T-helper 17 cell (primary cell): ENCODE measurements at places on chromosomes 1 and 21.

DNA sequence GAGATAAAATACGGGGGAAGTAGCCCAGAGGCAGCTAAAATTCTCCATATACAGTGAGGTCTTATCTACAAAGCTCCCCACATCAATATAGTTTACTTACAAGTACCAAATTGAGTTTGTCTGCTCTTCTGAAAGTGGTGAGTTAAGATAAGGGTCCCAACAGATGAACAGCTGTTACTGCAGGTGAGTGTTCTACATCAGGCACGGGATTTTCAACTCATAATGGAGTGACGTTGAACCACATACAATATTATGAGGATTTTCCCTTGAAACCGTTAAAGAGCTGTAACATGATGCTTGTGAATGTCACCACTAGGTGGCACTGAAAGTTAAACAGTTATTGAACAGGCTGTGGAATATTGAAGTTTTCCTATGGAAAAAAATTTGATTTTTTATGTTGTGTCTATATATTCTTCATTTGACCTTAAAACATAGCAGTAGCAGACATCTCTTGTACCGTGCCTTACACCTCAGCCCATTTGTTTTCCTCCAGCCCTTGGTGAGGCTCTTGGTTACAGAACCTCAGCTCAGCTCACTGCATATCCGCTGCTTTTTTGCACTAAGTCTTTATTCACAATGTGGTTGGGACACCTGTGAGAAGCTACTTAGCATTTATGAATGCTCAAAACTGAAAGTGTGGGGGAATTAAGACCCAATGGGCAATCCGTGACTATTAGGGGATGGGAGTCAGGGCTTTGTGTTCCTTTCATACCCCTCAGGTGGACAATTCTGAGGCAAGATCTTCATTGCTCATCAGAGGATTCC is 23.2 kb downstream of the CD1D start:
- no peak for DNase-seq
- peaks cover 60% of the 10 kb centered on the region for H3K27me3 ChIP-seq
- H3K27ac ChIP-seq = no peak overlapping the region
- H3K4me1 ChIP-seq = peaks cover 15% of the 10 kb centered on the region

GRCh38 chr1:67680486-67680885 is 4.5 kb upstream of the GADD45A start:
- no peak overlapping the region for H3K27ac ChIP-seq
- no peak overlapping the region for H3K4me3 ChIP-seq
- no peaks in the 10 kb centered on the region for H3K27me3 ChIP-seq
- H3K4me1 ChIP-seq = peaks cover 13% of the 10 kb centered on the region
- DNase-seq = no peak

- H3K4me1 ChIP-seq = peaks cover 3% of the 10 kb centered on the region
- H3K27ac ChIP-seq = no peak overlapping the region
- H3K4me3 ChIP-seq = no peak overlapping the region
- peaks cover 3% of the 10 kb centered on the region for H3K27me3 ChIP-seq
- DNase-seq = no peak
These were observed 244.7 kb upstream of the FGGY start for GRCh38 chr1:59052166-59052590.

- peaks cover 2% of the 10 kb centered on the region for H3K36me3 ChIP-seq
- H3K27me3 ChIP-seq = peaks cover 54% of the 10 kb centered on the region
- no peak for DNase-seq
- peaks cover 4% of the 10 kb centered on the region for H3K4me1 ChIP-seq
- no peak overlapping the region for H3K4me3 ChIP-seq
These were observed 434.8 kb downstream of the CAMTA1 start for GRCh38 chr1:7220007-7220406.

DNA sequence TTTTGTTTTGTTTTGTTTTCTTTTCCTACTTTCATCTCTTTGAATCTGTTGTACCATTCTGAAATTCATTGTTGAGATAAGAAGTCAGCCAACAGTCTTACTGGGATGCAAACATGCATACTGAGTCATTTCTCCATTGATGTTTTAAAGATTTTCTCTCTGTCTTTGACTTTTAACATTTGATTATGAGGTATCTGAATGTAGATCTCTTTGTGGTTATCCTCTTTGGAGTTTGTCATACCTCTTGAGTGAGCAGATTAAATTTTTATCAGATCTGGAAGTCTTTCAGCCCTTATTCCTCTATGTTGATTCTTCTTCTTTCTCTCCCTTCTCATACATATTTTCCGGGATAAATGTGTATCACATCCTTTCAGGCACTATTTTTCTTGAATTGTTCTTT is 406.9 kb upstream of the NCAM2 start:
- H3K27me3 ChIP-seq = no peaks in the 10 kb centered on the region
- no peak overlapping the region for H3K27ac ChIP-seq
- H3K36me3 ChIP-seq = no peaks in the 10 kb centered on the region
- H3K4me1 ChIP-seq = peaks cover 2% of the 10 kb centered on the region
- no peak overlapping the region for H3K4me3 ChIP-seq

GRCh38 chr1:198499588-198499987 is 40.9 kb downstream of the ATP6V1G3 start:
- no peak for DNase-seq
- no peak overlapping the region for H3K27ac ChIP-seq
- no peak overlapping the region for H3K4me3 ChIP-seq
- no peaks in the 10 kb centered on the region for H3K27me3 ChIP-seq
- peaks cover 3% of the 10 kb centered on the region for H3K36me3 ChIP-seq

DNA sequence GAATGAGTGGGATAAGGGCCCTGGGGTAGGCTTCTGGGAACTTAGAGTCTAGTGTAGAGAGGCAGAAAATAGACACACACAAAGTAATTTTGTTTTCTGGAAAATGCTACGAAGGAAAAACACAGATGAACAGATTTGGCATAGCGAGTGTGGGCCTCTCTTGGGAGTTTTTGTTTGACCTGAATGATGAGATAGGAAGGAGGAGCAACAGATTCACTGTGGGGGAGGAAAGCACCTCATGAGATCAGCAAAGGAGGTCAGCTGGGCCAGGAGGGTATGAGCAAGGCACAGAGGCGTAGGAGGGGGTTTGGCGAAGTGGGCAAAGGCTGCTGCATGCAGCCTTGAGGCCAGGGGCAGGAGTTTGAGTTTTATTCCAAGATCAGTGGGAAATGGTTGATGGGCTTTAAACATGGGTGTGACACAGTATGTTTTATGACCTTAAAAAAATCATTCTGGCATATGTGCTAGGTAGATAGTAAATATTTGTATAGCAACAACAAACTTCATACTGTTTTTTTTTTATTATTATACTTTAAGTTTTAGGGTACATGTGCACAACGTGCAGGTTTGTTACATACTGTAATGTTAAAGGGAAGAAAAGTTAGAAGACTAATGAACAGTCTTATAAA is 57.9 kb downstream of the FGGY start:
- no peak for DNase-seq
- H3K4me1 ChIP-seq = no peaks in the 10 kb centered on the region
- H3K27me3 ChIP-seq = no peaks in the 10 kb centered on the region
- no peaks in the 10 kb centered on the region for H3K36me3 ChIP-seq
- H3K27ac ChIP-seq = no peak overlapping the region

GRCh38 chr1:202752774-202753173 is 42.5 kb upstream of the SYT2 start:
- no peaks in the 10 kb centered on the region for H3K4me1 ChIP-seq
- no peak overlapping the region for H3K27ac ChIP-seq
- no peak overlapping the region for H3K4me3 ChIP-seq
- no peak for DNase-seq

DNA sequence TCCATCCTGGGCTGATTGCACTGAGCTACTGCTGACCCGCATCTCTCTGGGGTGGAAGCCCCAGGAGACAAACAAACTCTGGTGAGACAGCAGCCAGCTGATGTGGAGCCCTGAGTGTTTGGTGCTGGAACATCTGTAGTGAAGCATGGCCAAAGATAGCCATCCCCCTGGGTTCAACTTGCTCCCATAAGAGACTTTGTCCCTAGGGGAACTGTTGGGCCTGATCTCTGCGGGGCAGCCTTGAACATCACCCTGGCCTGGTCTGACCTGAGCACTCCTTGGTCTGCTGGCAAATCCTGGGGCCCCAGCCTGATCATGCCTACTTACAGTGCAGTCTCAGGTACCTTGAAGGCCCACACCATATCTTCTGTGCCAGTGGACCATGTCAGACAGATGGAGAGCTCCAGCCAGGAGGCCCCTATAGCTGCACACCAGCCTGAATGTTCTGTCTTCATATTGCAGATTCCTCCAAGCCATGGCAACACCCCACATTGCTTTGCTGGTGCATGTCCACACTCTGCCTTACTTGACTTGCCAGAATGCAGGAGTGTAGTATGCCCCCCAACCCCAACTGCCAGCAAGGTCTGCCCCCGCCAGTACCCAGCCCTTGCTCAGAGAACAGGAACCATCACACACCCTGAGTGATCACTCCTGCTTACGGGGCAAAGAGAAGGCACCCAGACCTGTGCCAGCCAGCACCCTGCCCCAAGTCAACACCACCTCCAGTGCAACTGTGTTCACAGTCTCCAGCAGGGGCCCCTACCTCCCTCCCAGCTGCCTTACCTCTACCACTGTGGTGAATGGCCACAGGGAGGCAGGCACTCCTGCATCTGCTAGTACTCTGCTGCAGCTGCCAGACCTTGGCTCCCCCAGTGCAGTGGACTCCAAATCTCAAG is 690.5 kb upstream of the NR5A2 start:
- no peak overlapping the region for H3K27ac ChIP-seq
- DNase-seq = no peak
- no peaks in the 10 kb centered on the region for H3K36me3 ChIP-seq
- H3K4me1 ChIP-seq = no peaks in the 10 kb centered on the region

DNA sequence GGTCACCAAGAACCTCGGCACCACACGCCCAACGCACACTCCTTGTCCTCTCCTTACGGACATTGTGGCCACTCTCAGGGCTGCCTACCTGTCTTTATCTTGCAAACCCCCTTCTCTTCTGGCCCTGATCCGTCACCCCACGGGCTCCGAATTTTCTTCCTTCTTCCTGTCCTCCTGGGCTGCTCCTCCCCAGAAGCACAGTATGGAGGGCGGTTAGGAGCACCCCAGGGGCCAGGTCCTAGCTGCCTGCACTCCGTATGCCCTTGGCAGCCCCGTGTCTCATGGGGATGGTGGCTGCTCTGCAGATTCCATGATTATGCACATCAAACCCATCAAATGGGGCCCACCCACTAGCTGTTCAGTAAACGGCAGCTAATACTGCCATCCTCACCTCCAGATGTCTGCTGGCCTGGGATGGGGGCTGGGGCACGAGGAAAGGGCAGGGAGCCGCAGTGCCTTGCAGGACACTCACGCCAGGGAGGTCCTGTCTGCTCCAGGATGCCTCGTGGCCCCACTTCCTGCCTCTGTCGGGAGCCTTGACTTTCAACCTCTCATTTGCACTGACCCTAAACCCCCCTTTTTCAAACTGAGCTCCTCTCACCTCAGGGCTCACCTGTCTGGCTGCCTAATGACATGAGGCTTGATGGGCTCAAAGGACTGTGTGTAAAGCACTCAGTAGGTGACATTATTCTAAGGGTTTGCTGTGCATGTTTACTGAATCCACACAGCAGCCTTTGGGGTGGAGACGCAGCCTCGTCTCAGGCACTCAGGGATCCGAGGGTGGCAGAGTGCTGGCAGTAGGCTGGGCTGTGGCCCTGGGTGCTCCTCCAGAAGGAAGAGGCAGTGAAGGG is 4.4 kb downstream of the TTC34 start:
- no peak overlapping the region for H3K27ac ChIP-seq
- H3K4me1 ChIP-seq = peaks cover 3% of the 10 kb centered on the region
- peak overlapping the region; percentile 7 for H3K4me3 ChIP-seq
- peak; percentile 5 for DNase-seq

DNA sequence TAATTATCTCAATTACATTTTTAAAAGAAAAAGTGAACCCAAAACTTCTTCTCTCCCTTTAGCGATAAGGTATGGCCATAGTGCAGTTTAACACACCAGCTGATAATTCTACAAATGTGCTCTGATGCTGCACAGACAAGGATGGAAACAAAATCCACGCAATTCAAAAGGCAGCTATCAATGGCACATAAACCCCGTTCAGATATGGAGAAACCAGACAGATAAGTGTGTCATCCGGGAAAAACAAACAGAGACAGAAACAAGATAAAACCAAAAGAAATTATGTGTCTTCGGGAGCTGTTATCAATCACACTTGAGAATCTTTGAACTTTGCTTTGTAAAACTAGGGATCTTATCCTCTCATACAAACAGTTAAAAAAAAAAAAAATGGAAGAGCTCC is 73.6 kb downstream of the SIPA1L2 start:
- H3K27me3 ChIP-seq = peaks cover 7% of the 10 kb centered on the region
- H3K36me3 ChIP-seq = no peaks in the 10 kb centered on the region
- no peak overlapping the region for H3K4me3 ChIP-seq
- H3K4me1 ChIP-seq = peaks cover 4% of the 10 kb centered on the region
- no peak for DNase-seq
- H3K27ac ChIP-seq = no peak overlapping the region

DNA sequence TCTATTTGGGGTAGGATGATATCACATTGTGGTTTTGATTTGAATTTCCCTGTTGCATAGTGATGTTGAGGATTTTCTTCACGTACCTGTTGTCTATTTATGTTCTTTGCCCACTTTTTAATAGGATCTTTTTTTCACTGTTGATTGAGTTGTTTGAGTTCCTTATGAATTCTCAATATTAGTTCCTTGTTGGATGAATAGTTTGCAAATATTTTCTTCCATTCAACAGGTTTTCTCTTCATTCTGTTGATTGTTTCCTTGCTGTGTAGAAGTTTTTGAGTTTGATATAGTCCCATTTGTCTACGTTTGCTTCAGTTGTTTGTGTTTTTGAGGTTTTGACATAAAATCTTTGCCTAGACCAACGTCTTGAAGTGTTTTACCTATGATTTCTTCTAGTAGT is 369.5 kb upstream of the CAMK1G start:
- no peak for DNase-seq
- peaks cover 44% of the 10 kb centered on the region for H3K27me3 ChIP-seq
- no peaks in the 10 kb centered on the region for H3K36me3 ChIP-seq
- no peak overlapping the region for H3K4me3 ChIP-seq
- no peak overlapping the region for H3K27ac ChIP-seq

- DNase-seq = no peak
- H3K36me3 ChIP-seq = no peaks in the 10 kb centered on the region
- H3K4me3 ChIP-seq = no peak overlapping the region
- peaks cover 7% of the 10 kb centered on the region for H3K27me3 ChIP-seq
- H3K27ac ChIP-seq = no peak overlapping the region
These were observed 4.7 kb downstream of the CRB1 start for GRCh38 chr1:197272791-197273190.

GRCh38 chr1:34606504-34606903 is 148.3 kb upstream of the GJB5 start:
- peaks cover 63% of the 10 kb centered on the region for H3K27me3 ChIP-seq
- H3K4me1 ChIP-seq = no peaks in the 10 kb centered on the region
- no peak overlapping the region for H3K4me3 ChIP-seq
- DNase-seq = no peak
